NCI-H187 (cell line): ENCODE measurements at places on chromosomes 2 and 18.
A peak's percentile ranks its signal among the peaks of the same experiment; 100 is the strongest.

GRCh38 chr18:8863427-8863826 is 158.1 kb downstream of the MTCL1 start:
- no peak for DNase-seq

- no peak for DNase-seq
Measured at GRCh38 chr2:21103274-21103891, 20.4 kb upstream of the TDRD15 start.

- DNase-seq: no peak
Measured at GRCh38 chr2:222290736-222291484, 7.9 kb downstream of the PAX3 start.

- DNase-seq: no peak
Measured at GRCh38 chr2:120421830-120422175, 75.9 kb downstream of the INHBB start.

DNA sequence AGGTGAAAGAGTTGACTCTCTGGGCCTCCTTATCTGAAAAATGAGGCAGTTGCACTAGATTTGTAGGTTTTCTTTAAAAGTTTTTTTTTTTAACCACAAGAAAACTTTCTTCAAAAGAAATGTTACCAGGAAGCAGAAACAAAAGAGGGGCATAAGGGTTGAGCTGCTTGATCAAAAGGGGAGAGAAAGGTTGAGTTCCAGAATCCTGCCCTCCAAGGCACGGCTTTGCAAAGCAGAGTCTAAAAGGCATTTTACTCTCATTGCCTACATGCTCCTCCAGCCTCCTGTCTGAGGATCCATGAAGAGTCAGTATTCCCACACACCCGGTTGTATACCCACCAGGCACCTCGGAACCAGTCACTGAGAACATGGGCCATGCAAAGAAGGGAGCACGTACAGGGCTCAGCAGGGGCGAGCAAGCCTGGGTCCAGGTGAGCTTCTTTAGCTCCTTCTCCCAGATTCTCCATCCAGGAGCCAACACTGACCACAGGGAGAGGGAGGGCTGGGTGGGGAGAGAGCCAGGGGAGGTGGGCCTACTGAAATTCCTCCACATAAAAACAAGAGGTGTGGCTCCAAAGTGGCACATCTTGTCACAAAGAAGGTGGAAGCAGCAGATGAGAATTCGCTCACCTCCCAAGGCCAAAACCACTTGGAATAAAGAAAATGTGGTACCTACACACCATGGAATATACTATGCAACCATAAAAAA is 116.0 kb upstream of the EPC2 start:
- no peak for DNase-seq

DNA sequence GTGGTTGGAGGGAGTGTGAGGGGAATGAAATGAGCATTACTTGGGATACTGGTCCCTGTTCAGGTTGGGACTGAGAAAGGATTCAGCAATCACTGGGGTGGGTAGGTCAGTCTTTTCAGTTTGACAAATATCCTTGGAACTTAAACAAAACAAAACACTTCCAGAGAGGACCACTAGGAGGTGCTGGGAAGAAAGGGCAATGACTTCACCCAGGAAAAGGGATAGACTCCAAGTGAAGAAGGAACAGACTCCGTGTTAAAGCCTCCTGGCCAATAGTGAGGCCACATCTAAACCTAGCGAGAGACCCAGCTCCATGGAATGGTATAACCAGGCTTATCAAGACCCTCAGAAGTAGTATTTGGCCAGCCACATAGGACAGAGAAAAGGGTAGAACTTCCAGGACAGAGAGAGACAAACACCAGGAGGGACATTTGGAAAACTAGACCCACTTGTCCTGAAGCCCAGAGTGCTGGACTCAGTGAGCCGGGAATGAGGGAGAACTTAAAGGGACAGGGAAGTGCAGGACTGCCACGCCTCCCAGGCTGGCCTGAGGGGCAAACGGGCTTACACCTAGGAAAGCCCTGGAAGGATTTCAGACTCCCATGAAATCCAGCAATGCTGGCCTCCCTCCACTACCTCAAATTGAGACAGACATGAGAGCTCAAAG is 19.6 kb upstream of the KCNG3 start:
- DNase-seq: peak; percentile 4

- DNase-seq: no peak
Measured at GRCh38 chr2:23388756-23389514, 4.0 kb downstream of the KLHL29 start.

- DNase-seq: no peak
Measured at GRCh38 chr18:73110307-73110706, 242.5 kb upstream of the NETO1 start.

GRCh38 chr2:140465301-140465700 is 1665.5 kb downstream of the LRP1B start:
- DNase-seq: no peak

DNA sequence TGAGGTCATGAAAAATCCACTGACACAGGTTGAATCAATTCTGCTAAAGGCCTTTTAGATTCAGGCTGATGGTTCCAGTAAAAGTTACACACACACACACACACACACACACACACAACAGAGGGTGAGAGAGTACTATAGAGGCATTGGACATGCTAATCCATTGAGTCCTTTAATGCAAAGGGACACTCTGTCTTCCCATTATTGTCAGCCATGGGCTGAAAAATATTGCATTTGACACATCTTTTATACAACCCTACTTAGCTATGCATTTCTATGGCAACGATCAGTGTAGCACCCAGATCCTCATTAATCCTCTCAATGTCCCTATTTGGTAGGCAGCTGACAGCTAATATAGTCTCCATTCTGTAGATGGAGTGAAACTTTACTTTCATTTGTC is 440.8 kb upstream of the RGPD4 start:
- no peak for DNase-seq

DNA sequence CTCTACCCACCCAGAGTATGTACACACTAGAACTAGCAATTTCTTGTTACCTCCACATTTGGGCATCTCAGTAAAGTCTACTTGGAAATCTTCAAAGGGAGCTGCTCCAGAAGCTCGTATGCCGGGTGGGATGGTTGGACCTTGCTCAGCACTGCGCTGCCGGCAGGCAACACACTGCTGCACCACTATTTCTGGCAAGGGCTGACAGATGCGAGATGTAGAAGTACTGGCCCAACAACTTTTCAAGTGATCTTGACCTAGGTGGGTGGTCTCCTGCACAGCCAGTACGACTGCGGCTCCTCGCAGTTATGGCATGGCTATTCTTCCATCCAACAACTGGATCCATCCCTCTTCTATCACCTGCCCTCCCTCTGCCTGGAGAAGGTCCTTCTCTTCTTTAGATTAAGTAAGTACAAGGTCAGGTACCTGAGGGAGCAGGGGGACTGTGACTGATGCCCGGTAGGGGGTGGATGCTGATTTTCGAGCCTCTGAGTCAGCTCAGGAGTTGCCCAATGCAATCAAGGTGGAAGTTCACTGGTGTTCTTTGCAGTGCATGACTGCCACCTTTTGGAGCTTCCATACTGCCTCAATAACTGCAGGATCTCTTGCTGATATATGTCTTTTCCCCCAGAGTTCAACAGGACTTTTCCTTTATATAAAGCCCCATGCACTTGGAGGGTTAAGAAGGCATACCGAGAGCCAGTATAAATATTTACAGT is 100.4 kb upstream of the SLC1A4 start:
- DNase-seq: no peak

GRCh38 chr2:233098618-233099017 is 38.5 kb downstream of the INPP5D start:
- DNase-seq: no peak

- no peak for DNase-seq
Measured at GRCh38 chr18:62399276-62399675, 74.2 kb downstream of the TNFRSF11A start.

DNA sequence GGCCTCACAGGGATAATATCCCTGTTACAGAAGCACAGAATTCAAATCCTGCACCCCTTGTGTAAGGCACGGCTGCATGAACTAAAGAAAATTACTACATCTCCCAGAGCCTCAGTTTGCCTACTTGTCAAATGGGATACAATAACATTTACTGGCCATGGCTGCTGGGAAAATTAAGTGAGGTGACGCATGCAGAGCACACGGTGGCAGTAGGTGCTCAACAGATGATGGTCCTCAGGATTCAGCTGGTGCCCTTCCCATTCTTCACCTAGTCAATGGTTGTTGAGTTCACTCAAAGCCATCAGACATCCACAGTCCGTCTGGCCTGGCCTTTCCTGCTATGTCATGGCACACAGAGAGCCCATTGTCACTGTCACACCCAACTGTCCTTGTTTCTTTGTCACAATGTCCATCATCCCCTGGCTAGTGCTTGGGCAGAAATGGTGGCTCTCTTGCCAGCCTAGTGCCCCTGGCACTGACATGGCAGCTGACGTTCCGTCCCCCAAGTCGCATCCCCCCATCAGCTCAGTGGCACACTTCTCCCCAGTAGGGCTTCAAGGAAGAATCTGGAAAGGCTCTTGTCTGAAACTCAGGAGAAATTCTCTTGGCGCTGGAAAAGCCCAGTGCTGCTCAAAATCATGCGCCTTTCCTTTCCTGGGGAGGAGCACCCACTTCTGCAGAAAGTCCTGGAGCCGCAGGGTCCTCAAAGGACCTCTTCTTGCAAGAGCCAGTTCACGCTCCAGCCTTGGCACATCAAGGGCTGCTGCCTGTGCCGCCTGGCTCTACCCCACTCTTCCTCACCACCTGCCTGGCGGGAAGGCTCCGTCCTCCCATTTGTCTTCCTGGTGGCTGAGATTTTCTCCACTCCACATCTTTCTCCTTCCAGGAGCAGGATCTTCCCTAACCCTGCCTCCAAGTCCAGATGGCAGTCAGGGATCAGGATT is 55.9 kb upstream of the SLC66A3 start:
- DNase-seq: no peak

- DNase-seq: no peak
Measured at GRCh38 chr2:38259311-38259710, 117.8 kb downstream of the ATL2 start.

- DNase-seq: no peak
Measured at GRCh38 chr2:129813404-129813803, 166.1 kb upstream of the RAB6C start.

DNA sequence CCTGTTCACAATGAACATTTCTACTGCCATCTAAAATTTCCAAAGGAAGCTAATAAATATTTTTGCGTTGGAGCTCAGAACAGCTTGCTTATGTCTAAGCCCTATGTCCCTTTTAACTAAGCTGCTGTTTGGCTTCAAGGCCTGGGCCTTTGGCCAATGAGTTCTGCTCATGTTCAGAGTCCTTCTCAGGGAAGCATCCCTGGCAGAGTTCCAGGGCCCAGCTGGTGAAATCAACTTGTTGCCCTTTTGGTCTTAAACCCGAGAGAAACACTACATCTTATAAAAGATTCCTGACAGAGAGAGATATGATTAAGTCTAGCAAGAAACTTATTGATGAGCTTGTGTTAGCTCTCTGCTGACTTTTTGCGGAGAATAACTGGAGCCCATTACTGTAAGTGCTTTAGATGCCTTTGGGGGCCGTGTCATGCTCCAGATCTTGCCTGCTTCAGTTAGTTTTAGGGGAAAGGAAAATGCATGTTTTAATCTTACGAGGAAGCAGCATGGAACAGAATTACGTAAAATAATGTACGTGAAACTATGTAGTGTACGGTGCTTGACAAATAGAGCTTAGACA is 102.5 kb upstream of the NOSTRIN start:
- no peak for DNase-seq

- DNase-seq: no peak
Measured at GRCh38 chr2:71704688-71705087, 251.3 kb downstream of the DYSF start.

GRCh38 chr2:158467248-158467647 is 10.5 kb downstream of the PKP4 start:
- DNase-seq: no peak

GRCh38 chr2:236889791-236890704 is 195.6 kb upstream of the COPS8 start:
- no peak for DNase-seq

DNA sequence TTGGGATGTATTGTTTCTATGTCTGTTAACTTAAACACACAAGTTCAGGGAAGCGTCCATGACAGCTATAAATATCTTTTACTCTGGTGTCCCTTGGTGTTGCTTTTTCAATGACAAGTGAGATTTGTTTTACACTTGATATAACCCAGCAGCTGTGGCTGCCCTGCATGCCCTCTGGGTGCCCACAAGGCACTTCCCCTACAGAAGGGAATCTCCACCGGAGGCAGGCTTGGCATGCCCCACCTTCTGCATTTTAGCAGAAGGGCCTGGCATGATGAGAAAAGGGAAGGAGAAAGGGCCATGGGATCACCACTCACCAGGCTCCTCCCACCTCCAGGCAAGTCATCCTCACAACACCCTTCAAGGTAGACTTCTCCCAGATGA is 68.7 kb downstream of the TMEM247 start:
- no peak for DNase-seq

DNA sequence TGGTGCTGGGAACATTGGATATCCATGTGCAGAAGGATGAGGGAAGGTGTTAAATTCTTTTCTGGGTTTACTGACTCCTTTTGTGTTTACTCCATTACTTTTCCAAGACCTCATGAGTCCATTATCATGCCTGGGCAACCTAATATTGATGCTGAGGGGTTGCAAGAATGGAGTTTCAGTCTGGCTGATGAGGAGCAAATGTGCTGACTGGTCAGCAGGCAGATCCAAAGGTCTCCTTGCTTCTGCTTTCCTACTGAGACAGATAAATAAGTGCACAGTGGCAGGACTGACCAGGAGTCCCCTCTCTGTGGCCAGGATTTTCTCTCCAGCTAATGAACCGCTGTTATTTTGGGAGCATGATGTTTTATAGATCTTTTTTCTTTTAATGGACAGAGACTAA is 43.6 kb upstream of the WIPF1 start:
- DNase-seq: no peak

DNA sequence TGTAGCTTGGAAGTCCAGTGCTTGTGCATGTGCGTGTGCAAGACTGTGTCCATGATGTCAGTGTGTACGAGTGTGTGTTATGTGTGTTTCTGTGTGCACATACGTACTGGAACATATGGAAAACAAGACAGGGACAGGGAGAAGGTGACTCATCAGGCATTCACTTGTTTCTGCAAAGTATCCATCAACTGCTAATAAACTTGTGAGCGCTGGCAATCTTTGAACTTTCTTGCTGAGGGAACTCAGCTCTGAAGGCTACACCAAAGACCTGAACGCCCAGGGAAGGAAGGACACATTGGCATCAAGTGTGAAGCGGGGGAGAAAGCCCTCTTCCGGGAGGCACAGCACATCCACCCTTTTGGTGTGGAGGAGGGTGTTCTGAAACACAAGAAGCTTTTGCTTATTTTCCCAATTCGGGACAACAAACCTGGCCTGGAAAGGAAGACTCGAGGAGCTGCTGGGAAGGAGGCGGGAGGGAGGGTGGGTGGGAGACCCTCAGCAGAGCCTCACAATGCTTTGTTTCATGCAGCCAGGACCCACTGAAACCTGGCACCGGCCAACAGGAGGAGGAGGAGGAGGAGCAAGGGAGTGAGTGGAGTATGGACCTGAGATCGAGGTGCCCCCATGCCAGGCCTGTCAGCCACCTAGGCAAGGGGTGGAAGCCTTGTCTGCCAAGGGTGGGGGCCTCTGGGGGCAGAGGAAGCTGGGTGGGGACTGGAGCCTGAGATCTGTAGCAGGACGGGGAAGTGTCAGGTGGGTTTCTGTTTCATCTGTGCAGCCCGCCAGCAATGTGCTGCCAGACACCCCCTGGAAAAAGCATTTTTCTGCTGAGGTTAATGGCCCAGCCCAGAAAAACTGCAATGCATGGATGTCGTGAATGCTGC is 26.8 kb downstream of the SMAD7 start:
- no peak for DNase-seq

- no peak for DNase-seq
Measured at GRCh38 chr2:120669121-120669952, 66.3 kb upstream of the GLI2 start.

GRCh38 chr2:29000481-29000880 is 19.4 kb downstream of the TOGARAM2 start:
- DNase-seq: no peak

GRCh38 chr2:109188898-109189297 is 59.9 kb downstream of the SH3RF3 start:
- no peak for DNase-seq
